ENCODE measurements at places on chromosomes 3 and 15.

- no peak for DNase-seq
Measured at GRCh38 chr15:80587816-80588456, 107.2 kb upstream of the ABHD17C start.

GRCh38 chr3:134611516-134611915 lies 39.3 kb downstream of the KY start:
- no peak for DNase-seq

DNA sequence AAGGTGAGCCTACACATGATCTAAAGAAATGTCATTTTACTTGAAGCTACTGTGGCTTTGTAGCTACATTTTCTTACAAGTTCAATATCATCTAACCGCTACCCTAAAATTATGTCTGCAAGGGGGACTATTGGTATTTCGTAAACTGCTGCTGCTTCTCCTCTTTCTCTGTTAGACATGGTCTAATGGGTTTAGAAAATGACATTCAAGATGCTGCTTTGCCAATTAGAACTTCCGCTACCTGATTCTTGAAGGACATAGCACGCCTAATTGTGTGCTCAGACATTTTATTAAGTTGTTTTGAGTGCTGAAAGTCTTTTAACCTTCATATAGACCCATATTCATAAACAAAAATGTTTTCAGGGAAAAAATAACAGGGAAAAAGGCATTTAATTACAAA lies 283.7 kb upstream of the ICE2 start:
- no peak for DNase-seq

- DNase-seq, result no peak
Measured at GRCh38 chr15:39921274-39921638, 1.2 kb upstream of the GPR176 start.

DNA sequence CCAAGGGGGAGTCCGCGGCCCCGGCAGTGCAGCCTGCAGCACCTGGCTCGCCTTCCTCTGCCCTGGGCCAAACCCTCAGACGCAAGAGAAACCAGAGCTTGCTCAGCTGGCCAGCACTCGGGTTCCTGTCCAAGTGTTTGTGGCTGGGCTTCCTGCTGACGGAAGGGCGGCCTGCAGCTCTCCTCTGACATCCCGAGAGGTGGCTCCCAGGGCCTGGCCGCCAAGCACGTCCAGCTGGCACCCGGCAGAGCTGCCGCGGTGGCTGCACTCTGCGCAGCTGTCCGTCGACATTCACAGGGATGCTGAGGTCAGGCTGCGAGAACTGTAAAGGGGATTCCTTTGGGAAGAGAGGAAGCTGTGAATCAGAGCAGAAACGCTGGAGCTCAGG lies 85.6 kb downstream of the CPN2 start:
- DNase-seq, result no peak

DNA sequence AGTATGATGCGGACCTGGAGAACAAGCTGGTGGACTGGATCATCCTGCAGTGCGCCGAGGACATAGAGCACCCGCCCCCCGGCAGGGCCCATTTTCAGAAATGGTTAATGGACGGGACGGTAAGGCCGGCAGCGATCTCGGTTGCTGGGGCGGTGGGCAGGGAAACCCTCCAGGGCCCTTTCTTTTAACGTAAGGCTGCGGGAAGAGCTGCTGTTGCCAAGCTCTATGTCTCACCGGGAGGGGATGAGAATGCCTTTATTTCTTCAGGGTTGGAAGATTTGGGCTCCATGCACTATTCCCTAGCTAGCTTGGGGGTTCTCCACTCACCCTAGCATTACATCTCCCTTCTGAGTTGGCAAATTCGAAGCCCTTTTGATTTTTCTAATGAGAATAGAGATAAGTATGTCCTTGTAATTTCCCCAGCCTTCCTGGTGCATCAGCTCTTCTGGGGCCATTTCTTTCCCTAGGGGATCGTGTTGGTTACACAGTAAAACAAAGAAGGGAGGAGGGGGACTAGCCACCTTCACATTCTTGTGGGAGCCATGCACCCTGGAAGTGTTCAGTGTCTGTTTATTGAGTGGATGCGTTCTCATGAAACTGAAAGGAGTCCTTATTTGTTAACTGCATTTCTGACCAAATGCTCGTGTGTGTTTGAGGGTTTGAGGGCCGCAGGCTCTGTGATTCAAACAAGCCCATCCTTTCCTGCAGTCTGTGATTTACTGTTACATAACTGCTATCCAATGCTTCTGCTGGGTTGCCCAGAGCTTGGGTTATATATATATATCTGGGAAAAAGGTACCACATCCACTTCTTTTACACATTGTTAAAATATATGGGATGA lies 982 bp downstream of the TAGLN3 start:
- no peak for DNase-seq

DNA sequence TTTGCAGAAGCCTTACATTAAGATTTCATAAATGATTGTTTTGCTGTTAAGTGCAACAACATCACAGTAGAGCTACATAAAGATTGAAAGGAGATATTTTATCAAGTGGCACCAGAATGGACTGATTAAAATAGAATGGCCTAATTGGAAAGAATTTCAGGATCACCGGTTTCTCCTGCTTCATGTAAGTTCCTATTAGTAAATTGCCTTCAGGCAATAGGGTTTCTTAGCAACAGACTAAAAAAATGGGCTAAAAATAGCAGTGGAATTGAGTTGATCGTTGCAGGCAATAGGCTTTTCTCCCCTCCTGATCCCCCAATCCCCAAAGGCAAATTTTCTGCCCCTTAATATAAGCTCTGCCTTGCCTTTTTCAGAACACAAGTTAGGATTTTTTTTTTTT lies 917 bp downstream of the LNP1 start:
- no peak for DNase-seq

GRCh38 chr3:39082666-39083313 lies 24.6 kb downstream of the GORASP1 start:
- no peak for DNase-seq
